ENCODE measurements at places on chromosomes 7 and 10. TPM values are rescaled to one million over a fixed set of nuclear protein-coding genes. Genes with fewer than 3 reads are reported as not detected.

The SLC26A5 gene
- 0.64 TPM for total RNA-seq

The TMEM178B gene
- total RNA-seq: under 0.01 TPM

The MSS51 gene
- 0.39 TPM for total RNA-seq

The ITGB8 gene
- 2.2 TPM for total RNA-seq

The FAM24B gene
- total RNA-seq: 3.2 TPM

The HELLS gene
- 25.2 TPM for total RNA-seq

The GBX1 gene
- total RNA-seq: not detected

The DIP2C gene
- total RNA-seq: 13.4 TPM

The TYW1B gene
- total RNA-seq: 1.4 TPM

The NPSR1 gene
- not detected for total RNA-seq

The ATOH7 gene
- not detected for total RNA-seq

The INSYN2A gene
- not detected for total RNA-seq

The STRIP2 gene
- 2.3 TPM for total RNA-seq

The LRIT1 gene
- not detected for total RNA-seq

The KCND2 gene
- total RNA-seq: 0.13 TPM

The ZNF485 gene
- 0.76 TPM for total RNA-seq

The ENKUR gene
- total RNA-seq: 0.38 TPM

The ZWINT gene
- total RNA-seq: 18.8 TPM

The ANXA8L1 gene
- not detected for total RNA-seq

The DPP6 gene
- total RNA-seq: not detected

The PAPSS2 gene
- 102 TPM for total RNA-seq

The FRMD4A gene
- 16.3 TPM for total RNA-seq

The C7orf33 gene
- not detected for total RNA-seq

The SPACDR gene
- 0.39 TPM for total RNA-seq

The TAC1 gene
- total RNA-seq: not detected

The COL28A1 gene
- total RNA-seq: not detected

The CYP3A4 gene
- not detected for total RNA-seq

The FKBP9 gene
- 103 TPM for total RNA-seq

The GDF2 gene
- not detected for total RNA-seq

The CFAP69 gene
- total RNA-seq: 0.63 TPM

The ASZ1 gene
- not detected for total RNA-seq

The MEST gene
- total RNA-seq: 0.64 TPM

The INTS15 gene
- 13.9 TPM for total RNA-seq

The TSPAN12 gene
- total RNA-seq: 89.3 TPM

The ARHGEF35 gene
- 0.13 TPM for total RNA-seq

The GSTO2 gene
- 0.51 TPM for total RNA-seq

The TNRC18 gene
- 16.6 TPM for total RNA-seq

The CLDN3 gene
- total RNA-seq: 0.26 TPM

The PVRIG gene
- not detected for total RNA-seq

The KLF14 gene
- not detected for total RNA-seq
